ENCODE measurements at places on chromosomes 2 and 18.

DNA sequence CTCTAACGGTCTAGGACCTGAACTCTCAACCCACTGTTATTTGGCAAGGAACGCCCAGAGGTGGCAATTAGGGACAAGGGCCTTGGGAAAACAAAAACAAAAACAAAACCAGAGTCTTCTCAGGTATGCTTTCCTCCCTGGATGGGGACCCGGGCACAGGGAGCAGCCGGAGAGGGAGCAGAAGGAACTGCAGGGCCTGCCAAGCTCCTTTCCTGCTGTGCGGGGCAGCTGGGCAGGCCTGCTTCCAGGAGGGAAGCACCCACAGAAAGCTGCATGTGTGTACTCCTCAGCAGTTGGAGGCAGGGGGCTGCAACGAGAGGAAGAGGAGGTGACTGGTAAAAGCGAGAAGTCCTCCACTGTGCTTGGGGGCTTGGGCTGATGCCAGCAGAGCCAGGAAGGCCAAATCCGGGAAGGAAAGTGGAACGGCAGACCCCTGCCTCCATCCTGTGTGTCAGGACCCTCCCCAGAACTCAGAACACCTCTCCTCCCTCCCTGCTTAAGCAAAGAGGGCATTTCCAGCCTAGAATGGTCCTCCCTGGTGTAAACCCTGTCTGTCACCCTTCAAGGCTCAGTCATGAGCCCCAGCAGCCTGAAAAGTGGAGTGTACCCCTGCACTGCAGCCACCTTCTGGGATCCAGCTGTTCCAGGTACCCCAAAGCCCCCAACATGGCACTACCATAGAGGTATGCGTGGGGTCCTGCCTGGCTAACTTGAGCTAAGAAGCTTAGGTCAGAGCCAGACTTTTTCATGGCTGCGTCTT lies 56.3 kb downstream of the DNMT3A start:
- no peak for DNase-seq

DNA sequence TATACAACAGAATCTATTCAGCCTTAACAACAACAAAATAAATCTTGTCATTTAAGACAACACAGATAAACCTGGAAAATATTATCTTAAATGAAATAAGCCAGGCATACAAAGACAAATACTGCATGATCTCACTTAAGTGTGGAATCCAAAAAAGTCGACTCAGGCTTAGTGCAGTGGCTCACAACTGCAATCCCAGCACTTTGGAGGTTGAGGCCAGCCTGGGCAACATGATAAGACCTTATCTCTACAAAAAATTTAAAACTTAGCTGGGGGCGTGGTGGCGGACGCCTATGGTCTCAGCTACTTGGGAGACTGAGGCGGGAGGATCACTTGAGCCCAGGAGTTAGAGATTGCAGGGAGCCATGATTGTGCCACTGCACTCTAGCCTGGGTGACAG lies 75.2 kb upstream of the RNU4ATAC start:
- no peak for DNase-seq

DNA sequence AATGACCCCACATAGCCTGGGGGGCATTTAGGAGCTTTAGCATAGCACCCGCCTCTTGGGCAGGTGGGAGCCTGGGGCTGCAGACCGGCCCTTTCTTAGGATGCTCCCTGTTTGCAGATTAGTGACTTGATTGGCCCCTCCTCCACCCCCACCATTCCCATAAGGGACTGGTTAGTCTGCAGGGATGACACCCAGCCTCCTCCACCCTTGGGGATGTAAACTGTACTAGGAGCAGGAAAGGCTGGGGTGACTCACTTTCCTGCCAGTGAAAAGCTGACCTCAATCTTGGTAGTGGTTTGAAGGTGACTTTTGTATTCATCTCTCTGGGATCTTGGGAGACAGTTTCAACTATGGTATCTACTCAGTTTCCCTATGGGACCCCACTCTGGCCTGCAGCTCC lies 24.2 kb downstream of the CTIF start:
- no peak for DNase-seq

- no peak for DNase-seq
Measured at GRCh38 chr18:71529703-71530303, 1014.3 kb downstream of the CBLN2 start.

- no peak for DNase-seq
Measured at GRCh38 chr2:213868526-213868925, 542.3 kb upstream of the VWC2L start.

GRCh38 chr2:98177286-98177685 lies 90.3 kb downstream of the VWA3B start:
- DNase-seq, result no peak

DNA sequence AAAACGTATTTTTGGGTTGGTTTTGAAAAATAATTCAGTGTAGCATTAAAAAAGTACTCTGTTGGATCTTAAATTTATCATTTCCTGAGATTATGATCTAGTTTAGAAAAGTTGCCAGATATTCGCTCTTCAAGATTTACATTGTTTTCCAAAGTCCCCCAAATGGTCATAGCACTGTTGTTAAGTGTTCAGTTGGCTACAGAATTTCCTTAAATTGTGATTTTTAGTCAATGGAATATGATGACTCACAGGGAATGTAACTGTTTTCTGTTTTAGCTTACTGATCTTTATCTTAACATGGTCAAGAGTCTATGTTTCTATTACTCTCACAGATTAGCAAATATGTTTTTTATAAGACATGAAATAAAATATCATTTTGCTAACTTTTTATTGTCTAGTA lies 23.2 kb downstream of the PLCL1 start:
- DNase-seq, result no peak

DNA sequence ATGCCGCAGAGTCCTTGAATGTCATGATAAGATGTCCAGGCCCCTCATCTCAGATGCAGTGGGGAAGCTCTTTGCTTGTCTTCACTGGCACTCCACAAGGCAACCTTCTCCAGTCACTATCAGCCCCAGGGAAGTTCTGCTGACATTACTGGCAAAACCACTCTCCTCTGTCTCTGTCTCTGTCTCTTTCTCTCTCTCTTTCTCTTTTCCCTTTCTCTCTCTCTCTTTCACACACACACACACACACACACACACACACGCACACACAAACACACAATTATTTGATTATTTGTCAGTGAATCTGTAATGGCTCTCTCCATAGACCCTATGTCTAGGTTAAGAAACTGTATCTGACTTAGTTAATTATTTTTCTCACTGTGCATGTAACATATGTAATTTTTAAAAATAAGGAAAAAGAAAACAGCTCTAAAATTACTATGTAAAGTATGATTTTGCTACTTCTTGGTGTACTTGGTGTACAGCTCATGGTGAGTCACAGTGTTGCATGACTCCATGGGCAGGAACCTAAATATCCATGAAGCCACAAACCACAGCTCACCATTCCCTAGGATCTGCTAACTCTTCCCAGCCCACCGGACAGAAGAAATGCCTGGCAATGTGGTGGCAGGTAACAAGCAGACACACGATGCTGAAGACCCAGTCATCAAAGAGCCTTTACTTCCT lies 594.9 kb upstream of the ID2 start:
- DNase-seq, result no peak

DNA sequence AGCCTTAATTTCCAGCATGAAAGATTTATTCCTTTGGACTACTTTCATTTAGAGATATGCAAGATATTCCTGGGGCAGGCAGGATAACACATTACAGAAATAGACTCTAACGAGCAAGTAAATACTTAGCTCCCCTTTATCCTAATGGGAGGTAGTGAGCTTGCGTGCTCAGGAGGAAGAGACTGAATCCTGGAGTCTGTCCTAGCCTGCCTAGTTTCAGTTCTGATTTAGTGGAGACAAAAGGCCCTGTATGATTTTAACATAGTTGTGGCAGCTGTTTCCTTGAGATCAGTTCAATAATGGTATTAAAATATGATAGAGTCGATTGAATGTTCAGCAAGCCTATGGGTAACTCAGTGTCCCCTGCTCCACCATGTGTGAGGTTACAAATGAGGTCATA lies 109.5 kb downstream of the FMNL2 start:
- no peak for DNase-seq

DNA sequence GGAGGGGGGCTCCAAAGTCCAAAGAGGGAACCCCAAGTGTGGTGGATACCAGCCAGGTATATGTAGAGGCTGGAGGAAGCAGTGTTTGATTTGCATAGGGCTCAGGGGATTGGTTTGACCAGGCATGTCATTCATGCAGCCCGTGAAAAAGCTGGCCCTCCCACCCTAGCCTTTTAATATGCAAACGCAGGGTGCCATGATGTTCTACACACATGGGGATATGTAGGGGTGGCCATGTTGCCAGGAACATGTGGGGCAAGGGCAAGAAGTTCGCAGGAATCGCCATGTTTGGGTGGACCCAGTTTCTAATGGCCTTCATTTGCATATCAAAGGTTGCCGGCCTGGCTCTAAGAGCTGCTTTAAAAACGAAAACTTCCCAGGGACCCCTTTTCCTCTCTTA lies 33.6 kb downstream of the B3GNT7 start:
- DNase-seq, result no peak

DNA sequence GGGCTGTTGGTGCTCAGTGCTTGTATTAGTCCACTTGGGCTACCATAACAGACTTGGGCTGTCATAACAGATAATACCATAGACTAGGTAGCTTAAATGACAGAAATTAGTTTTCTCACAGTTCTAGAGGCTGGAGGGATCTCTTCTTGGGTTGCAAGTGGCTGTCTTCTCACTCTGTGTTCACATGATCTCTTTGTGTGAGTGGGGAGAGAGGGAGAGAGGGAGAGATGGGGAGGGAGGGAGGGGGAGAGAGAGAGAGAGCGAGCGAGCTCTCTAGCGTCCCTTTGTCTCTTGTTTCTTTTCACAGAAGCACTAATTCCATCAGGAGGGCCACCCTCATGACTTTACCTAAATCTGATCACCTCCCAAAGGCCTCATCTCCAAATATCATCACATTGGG lies 4.5 kb upstream of the XRCC5 start:
- DNase-seq, result no peak

GRCh38 chr2:166135849-166136258 lies 8.0 kb upstream of the SCN1A start:
- DNase-seq, result no peak

DNA sequence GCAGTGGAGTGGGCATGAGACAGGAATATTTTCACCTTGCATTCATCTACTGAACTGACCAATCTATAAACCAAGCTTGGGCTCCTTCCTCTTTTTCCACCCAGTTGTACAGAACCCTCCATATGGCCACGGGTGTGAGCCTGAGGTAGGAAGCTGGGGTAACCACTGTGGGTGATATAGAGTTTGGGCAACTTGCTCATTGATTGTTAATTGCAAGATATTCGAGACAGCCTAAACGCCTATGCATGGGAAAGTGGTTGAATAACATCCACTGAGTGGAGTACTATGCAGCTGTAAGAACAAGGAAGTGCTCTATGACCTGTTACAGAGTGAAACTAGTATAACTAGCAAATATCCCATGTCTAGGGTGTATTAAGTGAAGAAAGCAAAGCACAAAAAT lies 7.3 kb upstream of the VAPA start:
- no peak for DNase-seq

DNA sequence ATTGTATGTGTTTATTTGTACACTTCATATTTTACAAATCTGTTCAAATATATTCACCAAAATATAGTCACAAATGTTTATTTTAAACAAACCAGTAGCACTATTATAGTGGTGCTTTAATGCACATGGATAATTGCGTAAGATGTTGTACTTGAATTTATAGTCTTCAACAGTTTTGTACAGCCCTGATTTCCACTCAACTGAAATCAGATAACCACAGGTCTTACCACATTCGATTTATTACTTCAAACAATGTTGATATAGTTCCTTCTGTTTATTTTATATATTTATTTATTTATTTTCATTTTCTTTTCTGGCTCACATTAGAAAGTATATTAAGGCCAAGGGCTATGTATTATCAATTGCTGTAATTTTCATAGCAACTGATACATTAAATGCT lies 99.4 kb upstream of the ZNF804A start:
- no peak for DNase-seq

- peak; percentile 39 for DNase-seq
Measured at GRCh38 chr2:108988796-108989713, at the start of gene EDAR. TSS of gene EDAR (minus strand) at chr2:108989220. CDS start at chr2:108931014, 58,206 bp downstream.

DNA sequence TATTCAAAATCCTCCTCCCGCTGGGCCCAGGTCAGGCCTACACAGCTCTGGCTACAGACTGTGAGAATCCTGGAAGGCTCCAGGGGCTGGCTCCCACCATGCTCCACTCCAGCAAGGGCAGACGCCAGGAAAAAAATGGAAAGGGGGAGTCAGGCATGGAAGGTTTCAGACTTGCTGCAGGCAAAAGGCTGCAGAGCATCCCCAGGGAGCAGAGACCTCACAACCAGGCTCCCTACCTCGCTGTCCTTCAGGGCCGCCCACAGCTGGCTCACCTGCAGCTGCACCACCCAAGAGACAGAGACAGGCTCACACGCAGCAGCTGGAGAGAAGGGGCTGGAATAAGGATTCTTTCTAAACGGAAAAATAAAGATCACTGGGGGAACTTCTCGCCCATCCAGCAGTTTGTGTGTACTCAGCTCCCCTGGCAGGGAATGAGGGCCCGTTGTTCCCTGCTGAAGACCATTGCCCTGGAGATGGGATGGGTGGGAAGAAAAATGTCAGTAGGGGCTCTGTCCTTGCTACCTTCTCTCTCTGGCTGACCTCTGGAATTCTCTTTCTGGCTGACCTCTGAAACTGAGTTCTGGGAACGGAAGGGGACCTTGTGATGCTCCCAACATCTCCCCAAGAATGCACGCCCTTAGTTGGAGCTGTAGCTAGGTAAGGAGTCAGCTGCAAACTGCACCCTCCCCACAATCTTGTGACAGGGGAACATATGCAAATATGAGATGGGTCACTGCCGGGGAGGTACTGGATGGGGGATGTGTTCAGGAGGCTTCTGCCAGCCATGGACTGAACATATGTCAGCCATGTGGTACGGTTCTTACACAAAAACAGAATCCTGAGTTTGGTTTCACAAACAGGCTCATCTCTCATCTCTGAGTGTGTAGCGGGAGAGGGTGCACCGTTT lies 34.5 kb downstream of the BCL2 start:
- no peak for DNase-seq

DNA sequence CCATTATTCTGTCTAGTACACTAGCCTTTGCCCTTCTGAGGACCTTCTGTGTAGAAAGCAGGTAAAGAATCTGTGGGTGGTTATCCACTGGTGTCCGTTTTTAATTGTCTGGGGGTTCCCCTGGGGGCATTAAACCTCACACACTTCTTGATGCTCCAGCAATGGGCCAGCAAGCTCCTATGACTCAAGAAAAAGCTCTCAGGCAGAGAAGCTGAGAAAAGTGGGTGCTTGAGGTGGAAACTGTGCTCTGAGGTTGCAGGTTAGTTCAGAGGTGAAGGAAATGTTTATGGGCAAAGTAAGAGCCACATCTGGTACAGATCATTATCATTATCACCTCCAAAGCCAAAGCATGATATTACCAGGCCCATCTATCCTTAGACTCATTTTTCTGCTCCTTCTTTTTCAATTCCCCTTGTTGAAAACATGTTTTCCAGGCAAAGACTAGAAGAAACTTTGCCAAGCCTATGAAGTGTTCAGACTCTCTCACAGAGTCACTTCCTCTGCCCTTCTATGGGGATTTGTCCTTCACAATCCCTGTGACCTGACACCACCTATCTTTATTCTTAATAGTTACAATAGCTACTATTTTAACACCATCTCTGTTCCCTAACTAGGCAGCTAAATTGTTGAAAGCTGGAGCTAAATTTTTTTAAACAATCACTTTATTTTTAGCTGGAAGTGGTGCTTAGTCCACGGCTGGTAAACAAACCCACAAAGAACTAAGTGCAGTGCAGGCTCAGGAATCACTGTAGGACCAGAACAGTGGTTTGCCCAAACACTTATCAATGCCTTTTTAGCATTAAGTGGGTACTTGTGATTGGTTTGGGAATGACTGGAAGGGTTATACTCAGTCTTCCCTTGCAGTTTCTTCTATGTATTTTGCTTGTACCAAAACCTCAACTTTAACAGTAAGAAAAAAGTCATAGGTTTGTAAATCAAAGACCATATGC lies 512.8 kb upstream of the POU3F3 start:
- DNase-seq, result no peak
